Activated gamma-delta T cell treated with Interleukin-2 at 50 U/mL for 16 hours (primary cell): ENCODE measurements at places on chromosomes 12 and 14.

DNA sequence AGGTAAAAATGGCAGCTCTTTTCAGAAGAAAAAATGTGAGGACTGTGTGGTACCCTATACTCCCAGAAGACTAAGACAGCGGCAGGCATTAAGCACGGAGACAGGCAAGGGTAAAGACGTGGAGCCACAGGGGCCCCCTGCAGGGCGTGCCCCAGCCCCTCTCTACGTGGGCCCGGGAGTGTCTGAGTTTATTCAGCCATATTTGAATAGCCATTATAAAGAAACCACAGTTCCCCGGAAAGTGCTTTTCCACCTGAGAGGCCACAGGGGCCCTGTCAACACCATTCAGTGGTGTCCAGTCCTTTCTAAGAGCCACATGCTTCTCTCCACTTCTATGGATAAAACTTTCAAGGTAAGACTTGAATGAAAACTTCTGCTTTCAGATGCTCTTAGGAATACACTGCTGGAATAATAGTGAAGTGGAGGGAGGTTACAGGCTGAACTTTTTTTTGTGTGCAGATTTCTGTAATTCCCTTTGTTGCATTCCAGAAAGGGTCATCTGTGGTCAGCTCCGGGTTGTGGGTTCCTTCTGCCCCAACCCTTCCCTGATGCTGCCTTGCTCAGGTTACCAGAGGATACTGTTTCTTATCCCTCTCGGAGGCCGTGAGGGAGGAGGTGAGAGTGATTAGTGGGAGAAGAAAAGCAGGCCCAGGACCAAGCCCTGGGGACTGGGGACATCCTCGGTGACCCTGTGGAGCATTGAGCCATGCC, 58.4 kb downstream of the SLC25A47 start:
- no peak for DNase-seq

DNA sequence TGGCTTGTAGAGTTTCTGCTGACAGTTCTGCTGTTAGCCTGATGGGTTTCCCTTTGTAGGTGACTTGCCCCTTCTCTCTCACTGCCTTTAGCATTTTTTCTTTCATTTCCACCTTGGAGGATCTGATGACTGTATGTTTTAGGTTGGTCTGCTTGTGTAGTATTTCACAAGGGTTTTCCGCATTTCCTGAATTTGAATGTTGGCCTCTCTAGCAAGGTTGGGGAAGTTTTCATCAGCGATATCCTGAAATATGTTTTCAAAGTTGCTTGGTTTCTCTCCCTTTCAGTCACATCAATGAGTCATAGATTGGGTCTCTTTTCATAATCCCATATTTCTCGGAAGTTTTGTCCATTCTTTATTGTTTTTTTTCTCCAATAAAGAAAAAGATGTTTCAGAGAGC, 11.4 kb downstream of the NOPCHAP1 start:
- no peak for DNase-seq

- no peak for DNase-seq
Measured at GRCh38 chr14:22502007-22502406, 87.0 kb downstream of the DAD1 start.

- DNase-seq = no peak
Measured at GRCh38 chr12:127761880-127762279, 505.1 kb upstream of the TMEM132C start.

DNA sequence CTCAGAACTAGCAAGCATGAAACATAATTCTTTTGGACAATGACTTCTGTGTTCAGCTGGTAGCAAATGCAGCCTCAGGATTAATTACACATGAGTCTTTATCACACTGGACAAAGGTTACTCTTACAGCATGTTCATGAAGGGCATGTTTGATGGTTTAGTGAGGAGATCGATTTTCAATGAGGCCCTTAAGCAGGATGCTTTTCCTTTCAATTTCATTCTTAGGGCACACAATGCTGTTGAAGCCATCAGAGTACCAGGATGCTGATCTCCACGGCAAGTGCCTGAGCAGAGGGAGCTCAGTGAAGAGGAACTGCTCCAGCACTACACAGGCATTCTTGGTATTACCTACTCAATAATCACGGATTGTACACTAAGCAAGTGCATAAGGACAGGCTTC, 542.0 kb downstream of the SNAPC1 start:
- no peak for DNase-seq

DNA sequence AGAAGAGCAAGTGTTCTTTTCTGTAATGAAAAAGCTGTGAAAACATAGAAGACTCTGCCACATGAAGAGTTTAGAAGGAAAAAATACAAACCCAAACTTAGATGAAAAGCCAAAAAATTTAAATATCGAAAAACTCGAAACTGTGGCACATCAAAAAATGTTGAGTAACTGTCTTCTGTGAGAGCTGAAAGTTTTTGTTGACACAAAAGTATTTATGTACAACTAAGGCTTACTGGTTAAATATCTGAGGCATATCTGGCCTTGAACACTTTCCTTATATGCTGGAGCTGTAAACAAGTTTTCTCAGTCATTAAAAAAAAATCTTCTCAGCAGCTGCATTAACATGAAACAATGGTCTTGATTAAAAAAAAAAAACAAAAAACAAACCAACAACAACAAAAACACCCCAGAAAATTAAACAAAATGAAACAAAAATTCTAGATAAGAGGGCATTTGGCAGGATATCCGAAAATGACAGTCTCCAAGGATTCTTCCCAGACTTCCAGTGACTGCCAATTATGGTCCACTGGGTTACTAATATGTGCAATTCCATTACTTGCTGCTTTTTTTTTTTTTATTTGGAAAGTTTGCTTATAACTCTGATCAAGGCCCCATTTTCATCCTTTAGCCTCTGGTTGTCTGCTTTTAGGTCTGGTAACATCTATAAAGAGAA, 84.7 kb upstream of the PAWR start:
- no peak for DNase-seq

DNA sequence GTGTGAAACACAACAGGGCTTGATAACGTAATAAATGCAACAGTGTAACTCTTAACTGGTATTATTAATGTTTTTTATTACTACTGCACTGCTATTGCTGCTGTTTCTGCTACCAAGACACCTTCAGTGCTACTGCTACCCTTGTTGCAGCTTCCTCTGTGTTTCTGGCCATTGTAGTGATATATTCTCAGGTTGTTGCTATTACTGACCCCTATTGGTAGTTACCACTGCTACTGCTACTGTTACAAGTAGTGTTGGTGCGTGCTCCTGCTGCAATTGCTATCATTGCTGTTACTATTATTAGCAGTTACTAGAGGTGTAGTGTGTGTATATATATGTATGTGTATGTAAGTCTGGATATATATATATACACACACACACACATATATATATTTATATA, 87.2 kb upstream of the PTPRB start:
- DNase-seq = no peak

- DNase-seq = no peak
Measured at GRCh38 chr14:95892142-95892541, 15.5 kb downstream of the TUNAR start.

- no peak for DNase-seq
Measured at GRCh38 chr14:84409435-84409834, 1120.5 kb upstream of the FLRT2 start.

DNA sequence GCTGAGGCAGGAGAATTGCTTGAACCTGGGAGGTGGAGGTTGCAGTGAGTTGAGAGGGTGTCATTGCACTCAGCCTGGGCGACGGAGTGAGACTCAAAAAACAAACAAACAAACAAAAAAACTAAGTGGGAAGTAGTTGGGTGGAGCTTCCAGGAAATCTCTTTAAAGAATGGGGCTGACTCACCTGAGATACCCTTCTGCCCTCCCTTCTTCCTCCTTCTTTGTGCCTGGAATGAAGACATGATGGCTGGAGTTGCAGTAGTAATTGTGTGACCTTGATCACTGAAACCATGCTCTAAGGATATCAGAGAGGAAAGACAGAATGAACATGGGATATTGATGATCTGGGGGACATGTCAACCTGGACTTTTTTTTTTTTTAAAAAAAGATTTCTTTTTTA, 87.6 kb upstream of the MED13L start:
- no peak for DNase-seq

GRCh38 chr12:49470986-49471385, 67.8 kb upstream of the KCNH3 start:
- DNase-seq = no peak

GRCh38 chr12:41846718-41847117, 298.0 kb downstream of the GXYLT1 start:
- no peak for DNase-seq

DNA sequence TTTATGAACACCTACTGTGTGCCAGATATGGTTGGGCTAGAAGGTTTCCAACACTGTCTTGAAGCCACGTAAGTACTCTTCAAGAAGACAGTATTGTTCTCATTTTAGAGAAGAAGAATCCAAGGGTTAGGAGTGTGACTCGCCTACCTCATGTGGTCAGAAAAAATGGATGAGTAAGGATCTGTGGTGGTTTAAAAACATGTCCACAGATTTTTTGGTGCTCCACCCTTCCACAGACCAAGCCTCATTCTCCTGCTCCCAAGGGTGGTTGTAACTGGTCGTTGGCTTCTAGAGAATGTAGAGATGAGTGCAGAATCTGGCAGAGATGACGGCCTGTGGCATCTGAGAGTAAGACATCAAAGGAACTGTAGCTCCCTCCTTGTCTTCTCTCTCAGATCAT, 30.3 kb upstream of the TTC7B start:
- DNase-seq = no peak

- DNase-seq = no peak
Measured at GRCh38 chr14:76083796-76084765, 67.6 kb upstream of the GPATCH2L start.

DNA sequence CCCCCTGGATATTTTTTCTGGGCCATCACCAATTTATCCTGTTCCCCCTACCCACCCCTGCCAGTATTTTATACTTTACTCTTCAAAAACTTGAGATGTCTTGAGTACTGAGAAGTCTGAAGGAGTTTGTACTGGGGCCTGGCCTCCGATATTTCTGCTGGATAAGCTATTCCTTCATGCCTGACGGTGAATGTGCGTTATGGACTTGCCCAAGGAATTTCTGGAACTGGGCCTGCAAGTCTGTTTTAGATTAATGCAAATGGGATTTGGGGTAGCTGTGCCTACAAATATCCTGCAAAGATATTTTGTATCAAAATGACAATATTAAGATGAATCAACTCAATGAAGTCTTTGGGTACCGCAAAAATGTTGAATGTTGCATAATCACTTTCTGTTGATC, at the start of gene PTCSC3:
Gene PTCSC3, minus strand, starts transcription at position 199 of the 400 bp plus-strand sequence.
- DNase-seq = no peak

- DNase-seq = no peak
Measured at GRCh38 chr14:104320611-104321086, 182.3 kb downstream of the KIF26A start.

- no peak for DNase-seq
Measured at GRCh38 chr12:105120551-105120950, 13.0 kb downstream of the WASHC4 start.

DNA sequence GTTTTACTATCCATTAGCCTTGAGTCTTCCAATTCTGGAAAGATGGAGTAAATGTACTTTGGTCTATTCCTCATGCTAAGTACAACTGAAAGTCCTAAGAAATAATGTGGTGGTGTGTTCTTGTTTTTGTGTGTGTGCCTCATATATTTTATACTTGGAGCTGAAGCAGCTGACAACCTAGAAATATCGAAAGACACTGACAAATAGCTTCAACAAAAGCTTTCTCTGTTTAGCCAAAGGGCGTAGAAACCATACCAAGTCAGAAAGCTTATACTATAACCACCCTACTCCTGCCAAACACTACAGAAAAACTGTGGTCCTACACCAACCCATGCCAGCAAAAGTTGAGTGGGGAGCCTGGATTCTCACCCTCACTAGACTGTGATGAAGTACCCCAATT, 188.4 kb downstream of the GPHN start:
- no peak for DNase-seq
